Stimulated activated CD4-positive, alpha-beta T cell treated with anti-CD3 and anti-CD28 coated beads, Interleukin-1b, Interleukin-23, amount 100 ng/mL, for 24 hours (primary cell): ENCODE measurements at places on chromosomes 13 and 19.

GRCh38 chr13:87122551-87122950, 548.6 kb upstream of the SLITRK5 start:
- DNase-seq = no peak

GRCh38 chr13:73952648-73953047, 181.6 kb downstream of the KLF12 start:
- DNase-seq = no peak

DNA sequence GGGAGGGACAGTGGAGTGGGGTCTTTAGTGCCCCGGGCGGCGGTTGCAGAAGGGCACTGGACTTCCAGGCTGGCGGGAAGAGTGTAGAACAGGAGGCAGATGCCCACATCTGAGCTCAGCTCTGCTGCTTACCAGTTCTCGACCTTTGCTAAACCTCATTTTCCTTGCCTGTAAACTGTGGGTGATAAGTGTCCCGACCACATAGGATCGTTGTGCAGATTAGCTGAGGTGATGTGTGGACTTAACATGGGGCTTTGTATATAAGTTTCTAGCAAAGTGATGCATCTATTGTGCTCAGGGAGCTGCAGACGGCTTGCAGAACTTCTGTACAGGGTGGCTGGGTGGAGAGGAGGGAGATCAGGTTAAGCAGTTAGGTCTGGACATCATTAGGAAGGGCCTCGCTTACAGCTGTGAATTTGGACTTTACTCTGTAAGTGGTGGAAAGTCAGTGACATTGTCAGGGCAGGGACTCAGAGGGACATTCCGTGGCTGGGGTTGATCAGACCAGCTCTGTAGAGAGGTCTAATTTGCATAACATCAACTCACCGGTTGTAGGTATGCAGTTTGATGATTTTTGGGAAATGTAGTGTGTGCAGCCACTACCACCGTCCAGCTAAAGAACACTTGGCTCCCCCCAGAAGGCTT, 70.0 kb downstream of the SPATA13 start:
- DNase-seq = no peak

DNA sequence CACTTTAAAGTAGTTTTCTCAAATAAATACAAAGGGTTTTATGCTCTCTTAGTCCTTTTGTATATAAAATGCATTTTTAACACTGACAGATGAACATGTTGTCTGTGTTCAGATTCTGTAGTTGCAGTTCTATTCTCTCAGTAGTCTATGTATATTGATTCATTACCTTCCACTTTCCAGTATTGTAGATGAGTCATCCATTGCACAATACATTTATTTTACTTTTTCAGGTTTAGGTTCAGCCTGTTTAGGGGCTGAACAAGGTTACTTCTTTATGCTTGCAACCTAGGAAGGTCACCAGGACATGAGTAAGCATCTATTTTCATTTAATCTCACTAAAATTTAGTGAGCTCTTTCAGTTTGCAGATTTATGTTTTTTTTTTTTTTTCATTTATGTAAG, 173.6 kb downstream of the NALCN start:
- no peak for DNase-seq

DNA sequence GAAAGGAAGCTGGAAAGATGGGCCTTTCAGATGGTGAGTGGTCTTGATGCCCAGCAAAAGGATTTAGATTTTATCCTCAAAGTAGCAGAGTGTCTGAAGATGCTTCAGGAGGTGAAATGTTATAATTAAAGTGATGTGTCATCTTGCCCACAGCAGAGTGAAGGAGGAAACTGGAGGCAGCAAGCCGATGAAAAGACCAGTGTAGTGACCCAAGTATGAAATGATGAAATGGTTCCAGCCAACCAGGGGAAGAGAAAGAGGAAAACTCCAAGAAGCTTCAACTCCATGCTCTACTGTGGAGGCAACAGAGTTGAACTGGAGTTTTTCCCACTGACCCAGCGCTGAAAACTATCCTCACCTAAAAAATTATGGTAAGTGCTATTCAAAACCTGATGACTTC, 66.7 kb downstream of the FOXO1 start:
- DNase-seq = no peak

DNA sequence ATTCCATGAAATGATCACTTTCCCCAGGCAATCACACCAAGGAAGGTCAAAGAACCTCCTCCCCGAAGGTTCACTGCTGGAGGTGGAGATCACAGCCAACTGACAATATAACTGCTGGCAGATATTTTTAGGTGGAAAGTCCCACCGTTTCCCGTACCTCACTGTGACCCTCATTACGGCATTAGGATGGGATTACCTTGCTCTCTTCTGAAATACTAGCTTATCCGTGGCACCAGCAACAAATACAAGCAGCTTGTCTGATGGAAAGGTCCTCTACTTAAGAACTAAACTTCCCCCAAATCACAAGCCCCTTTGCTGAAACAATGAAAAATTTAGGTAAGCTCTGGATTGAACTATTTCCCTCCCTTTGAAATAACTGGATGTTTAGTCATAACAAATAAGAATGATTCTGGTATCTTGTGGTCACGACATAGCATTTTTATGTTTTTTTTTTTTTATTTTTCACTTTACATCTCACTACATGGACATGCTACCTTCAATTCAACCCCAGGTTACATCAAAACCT, 178.9 kb downstream of the COL4A1 start:
- no peak for DNase-seq

GRCh38 chr19:8607386-8607785, 3.1 kb downstream of the ADAMTS10 start:
- DNase-seq = no peak

DNA sequence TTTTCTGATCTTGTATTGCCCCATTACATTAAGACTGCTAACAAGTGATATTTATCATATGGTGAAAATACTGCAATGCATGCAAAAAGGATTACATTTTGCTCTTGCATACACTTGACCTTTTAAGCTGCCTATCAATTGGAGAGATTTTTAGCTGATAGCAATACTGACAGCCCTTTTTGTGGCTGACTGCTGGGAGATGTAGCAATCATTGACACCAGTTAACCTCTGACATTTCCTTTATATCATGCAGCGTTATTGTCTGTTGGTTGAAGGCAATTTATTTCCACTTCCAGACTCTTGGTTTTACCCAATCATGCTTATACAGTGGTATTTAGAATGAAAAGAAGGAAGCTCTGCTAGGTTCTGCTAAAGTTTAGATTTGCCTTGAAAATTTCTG, 364.0 kb downstream of the LMO7 start:
- DNase-seq = no peak

DNA sequence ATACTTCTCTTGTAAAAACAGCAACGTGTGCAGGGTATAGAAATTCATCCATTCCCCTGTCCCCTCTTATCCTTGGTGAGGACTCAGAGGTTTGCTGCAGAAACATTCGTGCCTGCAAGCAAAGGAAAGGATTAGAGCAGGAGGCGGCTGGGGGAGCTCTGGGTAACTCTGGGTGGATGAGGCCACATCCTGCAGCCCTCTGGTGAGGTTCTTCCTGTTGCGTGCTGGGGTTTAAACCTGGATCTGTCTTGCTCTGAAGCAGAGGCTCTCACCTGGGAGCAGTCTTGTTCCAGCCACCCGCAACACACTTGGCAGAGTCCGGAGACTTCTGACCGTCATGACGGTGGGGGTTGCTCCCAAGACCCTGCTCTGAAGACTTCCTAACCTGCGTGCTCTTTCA, 69.2 kb downstream of the ATP11A start:
- no peak for DNase-seq

DNA sequence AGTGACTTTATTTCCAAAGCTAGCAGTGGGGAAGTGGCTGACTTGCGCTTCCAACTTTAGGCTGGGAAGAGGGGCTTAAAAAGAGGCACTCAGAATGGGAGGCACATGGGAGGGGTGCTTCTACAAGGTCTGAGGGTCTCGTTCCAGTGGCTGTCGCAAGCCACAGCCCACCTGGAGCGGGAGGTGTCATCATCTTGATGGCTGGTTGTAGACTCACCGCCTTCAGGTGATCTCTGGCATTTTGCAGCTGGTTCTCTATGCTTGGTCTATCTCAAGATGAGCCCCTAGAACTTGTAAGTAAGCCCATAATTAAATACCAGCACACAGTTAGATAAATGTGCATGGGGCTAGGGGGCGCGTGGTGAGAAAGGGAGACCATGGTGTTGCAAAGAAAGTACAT, 9.2 kb downstream of the TEX29 start:
- DNase-seq = no peak

DNA sequence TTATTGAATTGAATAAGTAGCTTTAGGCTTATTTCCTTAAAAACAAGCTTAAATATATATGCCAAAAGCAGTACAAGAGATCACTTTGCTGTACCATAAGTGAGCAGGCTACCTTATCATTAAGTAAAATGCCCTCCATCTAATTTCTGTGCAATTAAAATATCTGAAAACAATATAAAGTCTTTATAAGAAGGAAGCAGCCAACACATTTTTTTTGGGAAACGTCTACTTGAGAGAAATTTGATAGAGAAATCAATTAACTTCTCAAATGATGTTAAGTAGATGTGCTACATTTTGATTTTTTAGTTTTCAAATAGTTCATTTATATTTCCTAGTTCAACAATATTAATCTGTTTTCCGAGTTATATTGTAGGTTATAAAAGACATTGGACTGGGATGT, 52.5 kb downstream of the GPC5 start:
- DNase-seq = no peak

- no peak for DNase-seq
These were observed 2.0 kb downstream of the FARP1 start for GRCh38 chr13:98144801-98145350.

DNA sequence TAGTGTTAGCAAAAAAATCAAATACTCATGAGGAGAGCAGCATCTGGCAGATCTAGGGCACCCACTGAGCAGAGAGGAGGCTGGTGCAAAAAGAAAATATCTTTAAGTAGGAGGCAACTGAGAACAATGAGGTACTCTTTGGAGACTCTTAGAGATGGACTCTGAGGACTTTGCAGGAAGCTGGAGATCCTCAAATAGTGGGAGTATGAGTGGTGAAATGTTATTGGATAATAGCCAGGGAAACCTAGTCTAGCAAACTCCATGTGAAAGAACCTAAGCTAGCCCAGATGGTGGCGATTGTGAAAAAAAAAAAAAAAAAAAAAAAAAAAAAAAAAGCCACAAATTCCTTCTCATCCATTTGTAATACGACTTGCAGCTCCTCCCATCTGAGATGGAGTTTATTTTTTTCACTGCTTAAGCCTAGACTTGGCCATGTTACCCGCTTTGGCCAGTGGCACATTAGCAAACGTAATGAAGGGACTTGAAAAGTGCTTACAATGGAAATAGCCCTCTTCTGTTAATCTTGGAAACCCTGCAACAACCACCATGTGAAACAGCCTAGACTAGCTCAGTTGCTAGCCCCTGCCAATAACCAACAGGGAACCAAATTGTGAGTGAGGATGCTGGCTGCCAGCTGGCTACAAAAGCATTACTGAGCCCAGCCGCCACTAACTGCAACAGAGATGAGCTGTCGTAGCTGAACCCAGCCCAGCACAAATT, 476.2 kb downstream of the KLF12 start:
- no peak for DNase-seq

DNA sequence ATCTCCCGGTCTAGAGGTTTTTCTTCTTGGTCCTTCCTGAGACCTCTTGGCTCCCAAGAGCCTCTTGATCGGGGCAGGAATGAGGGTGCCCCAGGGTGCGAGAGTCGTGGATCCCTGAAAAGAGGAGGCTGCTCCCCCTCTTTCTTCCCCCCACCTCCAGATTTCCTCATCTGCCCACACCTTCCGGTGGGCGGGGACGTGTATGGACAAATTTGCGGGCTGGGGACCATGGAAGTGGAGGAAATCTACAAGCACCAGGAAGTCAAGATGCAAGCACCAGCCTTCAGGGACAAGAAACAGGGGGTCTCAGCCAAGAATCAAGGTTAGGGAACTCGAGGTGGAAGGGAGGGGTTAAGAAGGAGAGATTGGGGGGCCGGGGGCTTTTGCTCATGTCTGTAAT, at the start of gene MCEMP1:
Gene MCEMP1, plus strand, starts transcription at position 237 of the 400 bp plus-strand sequence. Its CDS starts 31 bp downstream, at position 268.
- no peak for DNase-seq

DNA sequence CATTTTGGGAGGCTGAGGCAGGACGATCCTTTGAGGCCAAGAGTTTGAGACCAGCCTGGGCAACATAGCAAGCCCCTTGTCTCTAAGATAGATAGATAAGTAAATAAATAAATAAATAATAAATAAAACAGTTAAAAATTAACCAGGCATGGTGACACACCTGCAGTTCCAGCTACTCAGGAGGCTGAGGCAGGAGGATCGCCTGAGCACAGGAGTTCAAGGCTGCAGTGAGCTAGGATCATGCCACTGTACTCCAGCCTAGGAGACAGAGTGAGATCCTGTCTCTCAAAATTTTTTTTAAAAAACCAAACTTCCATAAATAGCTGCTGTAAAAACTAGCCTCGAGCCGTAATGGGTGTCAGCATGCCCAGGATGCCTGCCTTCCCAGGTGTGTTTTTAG, 14.4 kb upstream of the NAXD start:
- no peak for DNase-seq
